ENCODE measurements at places on chromosomes 3 and 15.

DNA sequence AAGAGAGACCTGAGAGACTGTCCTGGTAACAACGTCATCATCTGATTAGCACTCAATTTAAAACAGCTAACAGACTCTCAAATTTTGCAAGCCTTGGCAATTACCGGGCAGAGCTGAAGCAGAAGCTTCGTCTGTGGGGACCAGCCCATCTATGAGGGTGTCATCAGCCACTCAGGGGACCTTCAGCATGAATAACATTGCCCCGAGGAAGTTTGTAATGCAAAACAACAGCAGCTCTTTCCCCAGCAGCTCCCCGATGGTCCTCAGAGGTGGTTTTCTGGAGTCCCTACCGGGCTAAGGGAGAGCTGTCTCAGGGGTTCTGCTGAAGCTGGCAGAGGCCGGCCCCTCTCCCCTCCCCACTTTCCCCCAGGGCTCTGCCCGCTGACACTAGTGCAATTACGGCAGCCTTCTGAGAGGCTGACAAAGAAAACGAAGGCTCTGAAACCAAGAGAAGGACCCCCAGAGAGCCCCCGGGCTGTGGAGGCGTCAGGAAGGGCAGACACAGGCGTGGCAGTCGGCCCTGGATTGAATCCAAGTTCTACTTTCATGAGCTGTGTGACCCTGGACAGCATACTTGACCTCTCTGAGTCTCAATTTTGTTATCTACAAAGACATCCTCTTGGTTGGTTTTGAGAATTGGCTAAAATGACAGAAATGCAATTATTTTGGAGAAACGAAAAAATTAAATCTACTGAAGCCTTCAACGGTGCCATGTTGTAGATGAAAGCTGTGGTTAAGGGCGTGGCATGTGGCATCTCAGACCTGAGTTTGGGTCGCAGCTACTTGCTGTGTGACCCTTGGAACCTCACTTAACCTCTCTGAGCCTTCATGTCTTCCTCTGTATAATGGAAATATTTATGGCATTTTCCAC, 102.1 kb upstream of the TLE3 start:
- no peak for DNase-seq

- DNase-seq = no peak
Measured at GRCh38 chr15:53196242-53196641, 406.1 kb upstream of the ONECUT1 start.

DNA sequence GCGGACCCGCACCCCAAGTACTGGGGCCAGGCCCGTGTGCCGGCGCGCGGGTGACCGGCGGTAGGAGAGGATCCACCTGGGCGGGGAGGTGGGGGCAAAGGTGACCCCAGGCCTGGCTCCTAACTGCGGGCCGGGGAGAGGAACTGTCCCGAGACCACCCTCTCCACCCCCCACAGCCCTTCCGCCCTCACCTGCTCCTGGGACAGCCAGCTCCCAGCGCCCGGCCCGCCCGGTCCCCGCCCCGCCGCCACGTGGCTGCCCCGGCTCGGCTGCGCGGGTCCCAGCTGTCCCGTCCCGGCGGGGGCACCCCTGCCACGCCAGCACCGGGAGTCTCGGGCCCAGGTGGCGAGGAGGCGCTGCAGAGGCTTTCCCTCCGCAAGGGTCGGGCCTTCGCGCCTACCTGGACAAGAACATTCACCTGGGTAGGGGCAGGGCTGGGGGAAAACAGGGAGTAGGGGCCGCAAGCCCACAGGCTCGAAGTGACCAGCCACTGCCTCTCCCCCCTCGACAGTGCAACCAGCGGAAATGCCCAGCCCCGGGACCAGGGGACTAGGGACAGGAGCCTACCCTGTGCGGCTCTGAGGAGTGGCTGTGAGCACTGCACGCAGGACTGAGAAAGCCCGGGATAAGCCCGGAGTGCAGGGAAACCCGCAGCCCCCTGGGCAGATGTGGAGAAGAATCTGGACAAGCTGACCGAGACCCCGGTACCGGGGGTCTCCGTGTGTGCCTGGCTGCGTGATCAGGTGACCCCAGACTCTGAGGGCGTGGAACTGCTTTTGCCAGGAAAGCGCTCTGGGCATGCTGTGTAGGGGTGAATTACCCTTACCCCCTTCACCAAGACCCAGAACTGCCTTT, at the start of gene SLC12A8:
SLC12A8 (minus strand) TSS at position 240 of the 855 bp plus-strand sequence. CDS start 1,399 bp downstream, outside the sequence.
- no peak for DNase-seq

DNA sequence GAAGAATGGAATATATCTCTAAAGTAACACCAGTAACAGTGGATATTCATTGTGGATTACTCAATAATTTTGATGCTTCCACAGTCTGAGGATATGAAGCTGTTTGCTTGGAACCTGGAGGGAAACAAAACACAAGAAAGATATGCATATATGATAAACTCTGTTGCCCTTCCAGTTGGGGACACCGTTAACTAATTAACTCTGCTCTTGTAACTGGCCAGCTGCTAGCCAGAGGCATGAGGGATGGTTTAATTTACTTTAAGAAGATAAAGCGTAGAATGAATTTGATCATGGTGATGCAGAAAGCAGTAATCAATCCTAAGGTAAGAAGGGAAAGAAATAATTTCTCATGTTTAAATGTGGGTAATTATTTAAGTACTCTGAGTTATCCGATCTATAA, 442.6 kb downstream of the NAALADL2 start:
- no peak for DNase-seq

GRCh38 chr15:65824941-65825544, 33.0 kb upstream of the DENND4A start:
- DNase-seq = no peak

GRCh38 chr3:127213381-127213918, 20.5 kb downstream of the PRR23E start:
- no peak for DNase-seq

GRCh38 chr3:46269556-46269955, 27.3 kb downstream of the CCR3 start:
- DNase-seq = no peak

DNA sequence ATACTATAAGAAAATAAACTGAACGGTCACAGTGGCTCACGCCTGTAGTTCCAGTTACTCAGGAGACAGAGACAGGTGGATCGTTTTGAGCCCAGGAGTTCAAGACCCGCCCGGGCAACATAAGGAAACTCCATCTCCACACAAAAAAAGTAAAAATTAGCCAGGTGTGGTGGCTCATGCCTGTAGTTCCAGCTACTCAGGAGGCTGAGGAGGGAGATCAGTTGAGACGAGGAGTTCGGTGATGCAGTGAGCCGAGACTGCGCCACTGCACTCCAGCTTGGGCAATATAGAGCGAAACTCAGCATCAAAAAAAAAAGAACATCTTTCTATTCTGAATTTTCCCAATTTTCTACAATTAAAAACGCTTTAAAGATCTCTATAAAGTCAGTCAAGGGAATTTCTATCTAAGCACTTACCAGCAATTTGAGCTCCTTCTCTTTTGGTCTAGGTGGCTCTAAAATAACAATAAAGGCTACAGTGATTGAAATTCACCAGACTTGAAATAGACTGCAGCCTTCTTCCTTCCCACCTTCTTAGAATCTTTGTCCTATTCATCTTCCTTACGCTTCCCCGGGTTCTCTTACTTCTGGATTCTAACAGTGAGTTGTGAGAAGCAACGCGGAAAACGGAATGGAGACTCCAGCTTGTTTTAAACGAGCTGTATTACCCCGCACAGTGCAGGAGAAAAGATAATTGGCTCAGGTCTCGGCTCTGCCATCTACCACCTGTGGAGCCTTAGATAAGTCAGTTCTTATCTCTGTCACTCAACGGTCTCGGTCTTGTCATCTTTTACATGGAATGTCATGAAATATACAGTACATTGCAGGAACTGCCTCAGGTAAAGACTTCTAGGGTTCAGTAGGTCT, 812 bp upstream of the SEC62 start:
- DNase-seq = no peak

DNA sequence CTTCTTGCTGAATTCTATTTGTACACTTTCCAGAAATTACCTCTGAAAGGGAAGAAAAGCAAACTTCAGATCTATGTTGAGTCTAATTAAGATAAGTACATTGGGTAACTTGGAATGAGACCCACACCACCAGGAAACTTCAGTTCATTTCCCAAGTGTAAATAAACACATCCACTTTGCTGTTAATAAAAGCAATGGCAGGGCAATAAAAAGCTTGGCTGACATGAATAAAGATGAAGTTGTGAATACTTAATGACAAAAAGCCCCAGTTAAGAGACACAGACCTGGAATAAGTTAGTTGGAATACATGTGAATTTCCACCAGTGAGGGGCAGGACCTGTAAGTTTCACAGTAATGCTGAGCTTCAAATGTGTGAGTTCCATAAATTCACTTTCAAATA, 83.3 kb downstream of the MEX3B start:
- DNase-seq = no peak

GRCh38 chr15:99564221-99565048, 1.3 kb upstream of the MEF2A start:
- peak; percentile 26 for DNase-seq

- peak; percentile 80 for DNase-seq
Measured at GRCh38 chr3:52056521-52056967, at the start of gene DUSP7. DUSP7 (minus strand) TSS chr3:52056571; CDS start chr3:52056366, 205 bp downstream.

GRCh38 chr3:129822241-129822640, 71.3 kb downstream of the TMCC1 start:
- no peak for DNase-seq

DNA sequence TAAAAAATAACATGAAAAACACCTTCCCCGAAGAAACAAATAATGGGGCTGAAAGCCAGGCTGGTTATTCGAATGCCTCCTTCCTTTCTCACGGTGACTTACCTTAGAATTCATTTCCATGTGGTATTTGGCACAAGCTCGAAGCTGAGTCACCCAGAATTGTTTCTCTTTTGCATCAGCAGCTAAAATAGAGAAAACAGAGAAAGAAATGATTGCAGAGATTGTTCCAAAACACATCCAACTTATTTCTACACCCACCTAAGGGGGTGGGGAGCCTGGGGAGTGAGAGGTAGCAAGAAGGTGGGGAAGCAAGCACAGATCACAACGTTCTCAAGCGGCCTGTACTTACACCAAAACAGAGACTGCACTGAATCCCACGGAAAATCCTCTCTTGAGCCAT, 104.7 kb downstream of the OSBPL10 start:
- no peak for DNase-seq

GRCh38 chr3:62375655-62376453, 2.5 kb upstream of the FEZF2 start:
- no peak for DNase-seq

DNA sequence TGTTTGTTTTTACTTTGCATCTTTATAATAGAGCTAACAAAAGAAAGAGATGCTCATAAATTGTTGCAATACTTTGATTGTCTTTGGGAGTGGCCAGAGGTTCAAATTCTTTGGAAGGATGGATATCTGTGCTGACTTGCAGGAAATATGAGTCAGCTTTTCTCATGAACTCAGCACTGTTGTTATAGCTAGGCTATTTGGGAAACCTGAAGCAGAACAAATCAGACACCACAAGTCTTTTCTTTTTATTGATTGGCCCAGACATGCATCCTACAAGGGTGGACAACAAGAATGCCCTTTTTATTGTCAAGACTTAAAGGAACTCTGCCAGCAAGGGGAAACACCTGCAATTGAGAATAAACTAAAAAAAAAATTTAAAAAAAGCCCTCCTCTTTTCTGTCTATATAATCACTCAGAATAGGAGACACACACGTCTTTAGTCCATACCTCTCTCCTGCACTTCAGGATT, 4.6 kb upstream of the DENND4A start:
- no peak for DNase-seq

- no peak for DNase-seq
Measured at GRCh38 chr3:144104186-144104585, 132.6 kb downstream of the DIPK2A start.

- no peak for DNase-seq
Measured at GRCh38 chr3:146739203-146739671, 134.1 kb upstream of the PLSCR5 start.

- no peak for DNase-seq
Measured at GRCh38 chr3:40923143-40923542, 276.2 kb upstream of the CTNNB1 start.

DNA sequence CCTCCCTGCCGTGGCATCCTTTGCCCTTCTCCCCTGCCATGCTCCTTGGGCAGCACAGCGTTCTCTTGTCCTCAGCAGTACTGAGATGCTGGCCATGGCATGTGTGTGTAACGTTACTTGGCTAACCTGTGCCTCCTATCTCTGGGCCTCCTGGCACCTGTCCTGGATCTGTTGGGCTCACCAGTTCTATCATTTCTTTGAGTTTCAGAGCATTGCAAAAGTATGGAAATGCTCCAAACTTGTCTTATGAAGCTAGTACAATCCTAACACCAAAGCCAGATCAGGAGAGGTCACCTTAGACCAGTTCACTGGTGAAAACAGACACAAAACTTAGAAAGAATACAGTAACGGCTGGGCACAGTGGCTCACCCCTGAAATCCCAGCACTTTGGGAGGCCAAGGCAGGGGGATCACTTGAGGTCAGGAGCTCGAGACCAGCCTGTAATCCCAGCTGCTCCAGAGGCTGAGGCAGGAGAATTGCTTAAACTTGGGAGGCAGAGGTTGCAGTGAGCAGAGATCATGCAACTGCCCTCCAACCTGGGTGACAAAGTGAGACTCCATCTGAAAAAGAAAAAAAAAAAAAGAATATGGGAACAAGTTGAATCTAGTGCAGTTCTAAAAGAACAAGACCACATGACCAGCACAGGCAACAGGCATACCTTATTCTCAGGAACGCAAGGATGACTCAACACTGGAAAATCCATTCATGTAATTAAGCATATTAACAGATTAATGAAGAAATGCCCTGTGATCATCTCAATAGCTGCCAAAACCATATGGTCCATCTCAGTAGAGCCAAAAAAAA, 62.4 kb upstream of the TRPM1 start:
- DNase-seq = no peak

DNA sequence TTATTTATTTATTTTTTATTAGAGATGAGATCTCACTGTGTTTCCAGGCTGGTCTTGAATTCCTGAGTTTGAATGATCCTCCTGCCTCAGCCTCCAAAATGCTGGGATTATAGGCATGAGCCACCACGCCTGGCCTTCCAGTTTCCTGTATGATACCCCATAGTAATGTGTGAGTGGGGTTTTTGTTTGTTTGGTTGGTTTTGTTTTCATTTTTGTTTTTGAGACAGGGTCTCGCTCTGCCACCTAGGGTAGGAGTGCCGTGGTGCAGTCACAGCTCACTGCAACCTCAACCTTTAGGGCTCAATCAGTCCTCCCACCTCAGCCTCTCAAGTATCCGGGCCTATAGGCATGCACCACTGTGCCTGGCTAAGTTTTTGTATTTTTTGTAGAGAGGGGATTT, 30.9 kb downstream of the GOLM2 start:
- DNase-seq = no peak

DNA sequence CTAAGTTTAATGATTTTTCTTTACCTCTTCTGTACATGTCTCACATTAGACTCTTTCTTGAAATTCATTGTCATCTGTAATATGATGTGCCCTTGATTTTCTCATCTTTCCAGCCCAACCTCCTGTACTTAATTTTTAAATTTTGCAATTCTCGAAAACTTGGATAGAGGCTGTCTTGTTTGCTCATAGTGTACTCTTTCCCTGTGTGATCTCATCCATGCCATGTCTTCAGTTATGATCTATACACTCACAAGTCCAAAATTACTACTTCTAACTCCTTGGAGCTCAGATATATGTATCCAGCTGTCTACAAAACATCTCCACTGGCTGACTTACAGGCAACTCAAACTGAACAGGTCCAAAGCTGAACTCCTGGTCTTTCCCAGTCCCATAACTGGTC, 42.2 kb downstream of the CD200 start:
- no peak for DNase-seq

Data from heart right ventricle (tissue), 16 donors.